ENCODE measurements at places on chromosomes 12 and 14.

DNA sequence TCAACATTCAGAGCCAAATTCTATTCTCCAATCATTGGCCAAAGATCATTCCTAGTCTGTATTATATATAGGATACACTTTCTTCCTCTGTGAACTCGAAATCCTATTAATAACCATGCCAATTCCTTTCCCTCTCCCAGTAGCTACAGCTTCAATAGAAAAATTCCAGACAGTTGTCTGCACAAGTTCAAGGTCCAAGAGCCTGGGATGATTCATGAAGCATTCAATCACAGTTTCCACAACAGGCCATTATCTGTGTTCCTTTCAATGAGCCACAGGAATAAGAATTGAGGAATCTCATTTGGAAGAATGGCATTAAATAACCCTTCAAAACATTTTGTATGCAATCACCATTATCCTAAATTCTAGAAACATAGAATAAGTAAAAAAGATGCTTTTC is 437.4 kb downstream of the RMST start:
- H3K4me3 ChIP-seq = no peak overlapping the region
- DNase-seq = no peak
- H3K27me3 ChIP-seq = no peaks in the 10 kb centered on the region
- H3K36me3 ChIP-seq = no peaks in the 10 kb centered on the region
- no peak overlapping the region for H3K27ac ChIP-seq

GRCh38 chr12:42086031-42086430 is 58.6 kb downstream of the GXYLT1 start:
- no peak for DNase-seq
- no peak overlapping the region for H3K27ac ChIP-seq
- no peaks in the 10 kb centered on the region for H3K27me3 ChIP-seq
- no peaks in the 10 kb centered on the region for H3K4me1 ChIP-seq
- H3K4me3 ChIP-seq = no peak overlapping the region

DNA sequence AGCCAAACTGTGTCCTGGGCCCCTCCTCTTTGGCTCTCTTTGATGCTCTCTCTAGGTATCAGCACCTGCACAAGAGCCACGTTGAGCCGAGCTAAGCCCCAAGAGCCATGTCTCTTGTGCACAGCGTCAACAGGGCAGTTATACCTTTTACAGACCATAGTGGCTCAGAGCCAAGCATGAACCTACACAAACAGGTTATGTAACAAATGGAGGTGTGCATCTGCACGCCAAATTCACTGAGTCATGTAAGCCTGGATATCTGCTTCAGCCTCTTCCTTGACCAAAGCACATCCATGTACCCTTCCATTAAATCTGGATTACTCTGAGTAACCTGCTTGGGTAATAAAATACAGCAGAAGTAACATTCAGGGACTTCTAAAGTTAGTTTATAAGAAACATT is 509.7 kb downstream of the NAV3 start:
- no peak overlapping the region for H3K27ac ChIP-seq
- no peaks in the 10 kb centered on the region for H3K4me1 ChIP-seq
- no peaks in the 10 kb centered on the region for H3K27me3 ChIP-seq
- H3K36me3 ChIP-seq = no peaks in the 10 kb centered on the region

DNA sequence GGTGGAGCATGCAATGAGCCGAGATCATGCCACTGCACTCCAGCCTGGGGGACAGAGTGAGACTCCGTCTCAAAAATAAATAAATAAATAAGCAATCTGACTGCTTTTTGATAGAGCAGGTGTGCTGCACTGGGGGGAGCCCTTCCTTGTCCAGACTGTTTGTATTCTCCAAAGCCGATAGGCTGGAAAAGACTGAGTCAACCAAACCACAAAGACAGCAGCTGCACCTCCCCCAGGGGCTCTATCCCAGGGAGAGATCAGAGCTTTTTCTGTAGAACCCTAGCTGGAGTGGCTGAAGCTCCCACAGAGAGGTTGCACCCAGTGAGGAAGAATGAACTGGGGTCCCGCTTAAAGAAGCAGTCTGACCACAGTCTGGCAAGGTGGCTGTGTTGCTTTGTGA is 45.8 kb upstream of the LALBA start:
- no peaks in the 10 kb centered on the region for H3K4me1 ChIP-seq
- no peak for DNase-seq
- H3K36me3 ChIP-seq = no peaks in the 10 kb centered on the region
- H3K27ac ChIP-seq = no peak overlapping the region
- no peak overlapping the region for H3K4me3 ChIP-seq

- H3K27me3 ChIP-seq = no peaks in the 10 kb centered on the region
- H3K4me1 ChIP-seq = no peaks in the 10 kb centered on the region
- DNase-seq = peak; percentile 33
- H3K27ac ChIP-seq = no peak overlapping the region
- H3K4me3 ChIP-seq = no peak overlapping the region
These were observed 6.8 kb upstream of the HNF1A start for GRCh38 chr12:120971299-120972180.

DNA sequence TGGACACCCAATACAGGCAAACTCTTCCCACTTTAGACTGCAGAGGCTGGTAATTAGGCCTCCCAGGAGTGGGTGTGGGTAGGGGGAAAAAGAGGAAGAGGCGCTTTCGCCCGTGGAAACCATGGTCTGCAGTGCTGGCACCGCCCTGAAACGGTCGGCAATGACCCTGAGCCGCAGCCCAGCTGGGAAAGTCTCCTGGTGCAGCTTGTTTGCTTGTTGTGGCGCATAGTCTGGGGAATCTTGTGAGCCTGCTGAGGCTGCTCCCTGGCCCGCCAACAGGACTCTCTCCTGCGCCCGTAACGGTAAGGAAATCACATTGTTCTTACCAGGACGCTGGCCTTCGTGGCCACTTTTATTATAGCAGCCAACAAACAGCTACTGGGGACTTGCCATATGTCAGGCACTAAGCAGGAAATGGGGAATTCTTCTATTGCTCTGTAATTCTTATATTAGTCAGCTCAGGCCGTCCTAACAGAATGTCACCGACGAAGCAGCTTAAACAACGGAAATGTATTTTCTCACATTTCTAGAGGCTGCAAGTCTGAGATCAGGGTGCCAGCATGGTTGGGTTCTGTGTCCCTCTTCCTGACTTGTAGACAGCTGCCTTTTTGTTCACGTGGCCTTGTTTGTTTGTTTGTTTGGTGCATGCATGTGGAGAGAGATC is 52.5 kb upstream of the RIN3 start:
- DNase-seq = no peak
- no peaks in the 10 kb centered on the region for H3K27me3 ChIP-seq
- H3K27ac ChIP-seq = peak overlapping the region; percentile 23
- H3K4me3 ChIP-seq = no peak overlapping the region
- H3K36me3 ChIP-seq = peaks cover 11% of the 10 kb centered on the region

DNA sequence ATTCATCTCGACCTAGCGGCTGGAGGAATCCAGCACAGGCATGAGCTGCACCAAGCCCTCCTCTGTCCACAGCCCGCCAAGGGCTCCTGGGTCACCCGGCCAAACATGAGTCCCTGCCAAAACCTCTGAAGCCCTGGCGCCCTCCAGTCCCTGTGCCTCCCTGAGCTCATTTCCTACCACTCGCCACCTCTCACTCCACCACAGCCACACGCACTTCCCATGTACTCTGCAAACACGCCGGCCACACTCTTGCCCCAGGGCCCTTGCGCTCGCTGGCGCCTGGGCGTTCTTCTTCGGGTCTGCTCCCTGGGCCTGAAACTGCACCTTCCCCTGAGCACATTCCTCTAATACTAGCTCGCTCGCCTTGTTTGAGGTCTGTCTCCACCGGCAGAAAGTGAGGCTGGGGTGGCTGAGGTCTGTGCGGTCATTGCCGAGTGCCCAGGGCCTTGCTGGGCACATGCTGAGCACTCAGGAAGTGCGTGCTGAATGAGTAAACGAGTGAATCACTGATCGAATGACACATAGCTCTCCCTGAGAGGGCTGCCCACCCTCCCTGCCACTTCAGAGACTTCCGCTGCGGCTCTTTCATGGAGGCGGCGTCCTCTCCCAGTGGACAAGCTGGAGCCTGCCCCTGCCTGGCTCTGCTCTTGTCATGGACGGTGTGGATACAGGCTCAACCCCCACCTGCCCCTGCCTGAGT is 33.7 kb upstream of the DLK1 start:
- no peaks in the 10 kb centered on the region for H3K27me3 ChIP-seq
- no peak for DNase-seq
- H3K4me3 ChIP-seq = no peak overlapping the region
- no peaks in the 10 kb centered on the region for H3K4me1 ChIP-seq
- no peak overlapping the region for H3K27ac ChIP-seq

DNA sequence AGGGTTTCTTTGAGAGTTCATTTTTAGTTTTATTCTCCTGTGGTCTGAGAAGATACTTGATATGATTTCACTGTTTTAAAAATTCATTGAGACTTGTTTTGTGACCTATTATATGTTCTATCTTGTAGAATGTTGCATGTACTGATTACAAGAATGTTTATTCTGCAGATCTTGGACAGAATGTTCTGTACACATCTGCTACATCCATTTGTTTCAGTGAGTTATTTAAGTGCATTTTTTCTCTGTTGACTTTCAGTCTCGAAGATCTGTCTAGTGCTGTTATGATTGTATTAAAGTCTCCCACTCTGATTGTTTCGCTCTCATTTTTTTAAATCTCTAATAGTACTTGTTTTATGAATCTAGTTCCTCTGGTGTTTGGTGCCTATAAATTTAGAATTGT is 1319.8 kb downstream of the TMEM121 start:
- H3K36me3 ChIP-seq = no peaks in the 10 kb centered on the region
- DNase-seq = no peak
- no peaks in the 10 kb centered on the region for H3K4me1 ChIP-seq
- H3K27me3 ChIP-seq = no peaks in the 10 kb centered on the region
- H3K4me3 ChIP-seq = no peak overlapping the region

DNA sequence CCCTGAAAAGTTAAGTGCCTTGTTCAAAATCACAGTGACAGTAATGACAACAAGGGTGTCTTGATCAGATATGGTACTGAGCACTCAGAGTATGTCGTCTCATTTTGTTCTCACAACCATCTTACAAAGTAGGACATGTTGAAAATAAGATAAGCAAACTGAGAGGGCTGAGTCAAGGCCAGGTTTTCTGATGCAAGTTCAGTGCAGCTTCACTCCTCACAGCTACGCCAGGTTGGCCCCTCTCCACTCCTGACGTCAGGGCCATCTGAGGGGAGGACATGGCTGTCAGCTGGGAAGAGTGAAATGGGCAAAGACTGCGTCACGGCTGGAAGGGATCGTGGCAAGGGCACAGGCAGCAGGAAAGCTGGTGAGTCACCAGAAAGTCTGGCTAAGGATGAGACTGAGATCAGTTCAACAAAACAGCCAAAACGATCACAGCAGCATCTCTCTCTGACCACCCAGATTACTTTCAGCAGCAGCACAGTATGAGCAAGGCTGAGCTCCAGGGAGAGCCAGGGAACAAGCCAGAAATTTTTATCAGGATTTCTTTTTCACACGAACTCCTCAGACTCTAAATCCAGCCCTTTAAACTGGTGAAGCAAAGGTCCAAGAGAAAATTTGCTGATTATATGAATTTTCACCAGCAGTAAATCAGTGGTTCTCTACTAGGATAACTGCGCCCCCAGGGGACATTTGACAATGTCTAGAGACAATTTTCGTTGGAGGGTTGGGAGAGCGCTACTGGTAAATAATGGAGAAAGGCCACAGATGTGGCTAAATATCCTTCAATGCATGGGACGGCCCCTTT is 297.9 kb upstream of the AMIGO2 start:
- peak; percentile 91 for DNase-seq
- peaks cover 5% of the 10 kb centered on the region for H3K4me1 ChIP-seq
- peak overlapping the region; percentile 57 for H3K27ac ChIP-seq
- H3K27me3 ChIP-seq = no peaks in the 10 kb centered on the region

- no peak overlapping the region for H3K4me3 ChIP-seq
- H3K27me3 ChIP-seq = no peaks in the 10 kb centered on the region
- no peaks in the 10 kb centered on the region for H3K36me3 ChIP-seq
- H3K4me1 ChIP-seq = no peaks in the 10 kb centered on the region
- no peak for DNase-seq
These were observed 2.5 kb upstream of the AICDA start for GRCh38 chr12:8615206-8615605.

GRCh38 chr12:39505023-39505422 is 62.1 kb upstream of the KIF21A start:
- H3K4me3 ChIP-seq = no peak overlapping the region
- no peaks in the 10 kb centered on the region for H3K27me3 ChIP-seq
- H3K4me1 ChIP-seq = no peaks in the 10 kb centered on the region
- no peaks in the 10 kb centered on the region for H3K36me3 ChIP-seq

DNA sequence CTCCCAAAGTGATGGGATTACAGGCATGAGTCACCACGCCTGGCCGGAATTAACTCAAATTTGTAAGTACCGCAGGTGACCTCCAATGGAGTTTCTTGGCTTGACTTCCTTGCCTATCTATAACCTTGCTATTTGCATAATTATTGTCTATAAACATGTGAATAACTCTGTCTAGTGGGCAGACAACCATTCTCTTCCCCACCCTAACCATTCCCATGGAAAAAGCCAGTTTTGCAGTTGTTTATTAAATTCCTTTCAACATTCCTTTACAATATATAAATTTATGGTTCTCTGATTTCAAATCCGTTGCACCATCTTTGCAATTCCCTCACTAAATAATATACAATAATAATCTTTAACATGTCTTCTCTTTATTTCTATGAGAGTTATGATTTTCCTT is 61.0 kb upstream of the ZDHHC17 start:
- no peak for DNase-seq
- H3K4me3 ChIP-seq = no peak overlapping the region
- no peak overlapping the region for H3K27ac ChIP-seq
- no peaks in the 10 kb centered on the region for H3K4me1 ChIP-seq

- H3K27ac ChIP-seq = peak overlapping the region; percentile 59
- H3K36me3 ChIP-seq = peaks cover 12% of the 10 kb centered on the region
- no peak for DNase-seq
- no peaks in the 10 kb centered on the region for H3K27me3 ChIP-seq
- H3K4me1 ChIP-seq = peaks cover 12% of the 10 kb centered on the region
These were observed 35.8 kb downstream of the ATP2A2 start for GRCh38 chr12:110316861-110317260.

GRCh38 chr14:48536318-48536717 is 860.9 kb upstream of the MDGA2 start:
- DNase-seq = no peak
- no peaks in the 10 kb centered on the region for H3K4me1 ChIP-seq
- no peak overlapping the region for H3K27ac ChIP-seq
- no peak overlapping the region for H3K4me3 ChIP-seq
- H3K27me3 ChIP-seq = no peaks in the 10 kb centered on the region
- H3K36me3 ChIP-seq = no peaks in the 10 kb centered on the region

GRCh38 chr14:94691660-94692034 is 78.3 kb downstream of the GSC start:
- H3K4me1 ChIP-seq = no peaks in the 10 kb centered on the region
- H3K4me3 ChIP-seq = no peak overlapping the region
- H3K27ac ChIP-seq = no peak overlapping the region

GRCh38 chr12:51836041-51836826 is 12.3 kb downstream of the FIGNL2 start:
- H3K36me3 ChIP-seq = no peaks in the 10 kb centered on the region
- H3K27me3 ChIP-seq = no peaks in the 10 kb centered on the region
- no peak for DNase-seq
- H3K27ac ChIP-seq = no peak overlapping the region

DNA sequence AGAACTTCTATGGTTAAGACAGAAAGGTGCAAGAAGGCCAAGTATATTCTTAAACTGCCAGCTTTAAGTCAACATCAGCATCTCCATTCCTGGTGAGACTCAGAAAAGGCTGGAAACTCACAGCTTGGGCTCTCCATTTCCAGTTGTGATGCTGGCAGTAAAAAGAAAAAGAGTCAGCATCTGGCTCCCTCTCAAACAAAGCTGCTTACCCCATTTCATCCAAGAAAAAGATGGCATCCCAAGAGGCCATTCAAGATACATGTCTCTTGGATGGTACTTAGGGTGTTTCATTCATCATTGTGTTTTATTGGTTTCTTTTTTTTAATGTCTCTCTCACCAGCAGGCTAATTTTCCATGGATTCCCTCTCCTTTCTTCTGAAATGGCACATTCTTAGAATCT is 61.9 kb downstream of the DCAF5 start:
- no peaks in the 10 kb centered on the region for H3K27me3 ChIP-seq
- H3K4me1 ChIP-seq = no peaks in the 10 kb centered on the region
- DNase-seq = no peak
- H3K27ac ChIP-seq = no peak overlapping the region
